ENCODE measurements at places on chromosomes 4 and X. TPM values are rescaled to one million over a fixed set of nuclear protein-coding genes. Genes with fewer than 3 reads are reported as not detected.

PDZD4 gene
- 4.0 TPM for total RNA-seq

CXorf65 gene
- total RNA-seq: not detected

KIT gene
- 1.2 TPM for total RNA-seq

MXRA5 gene
- not detected for total RNA-seq

- no peak for DNase-seq
These were observed 7.9 kb downstream of the KDR start for GRCh38 chr4:55117511-55117910.

GRCh38 chr4:74005528-74005927 is 7.1 kb upstream of the CXCL5 start:
- peak; percentile 41 for DNase-seq
